Fibroblast of skin of abdomen (primary cell): ENCODE measurements at places on chromosomes 3 and 15.

DNA sequence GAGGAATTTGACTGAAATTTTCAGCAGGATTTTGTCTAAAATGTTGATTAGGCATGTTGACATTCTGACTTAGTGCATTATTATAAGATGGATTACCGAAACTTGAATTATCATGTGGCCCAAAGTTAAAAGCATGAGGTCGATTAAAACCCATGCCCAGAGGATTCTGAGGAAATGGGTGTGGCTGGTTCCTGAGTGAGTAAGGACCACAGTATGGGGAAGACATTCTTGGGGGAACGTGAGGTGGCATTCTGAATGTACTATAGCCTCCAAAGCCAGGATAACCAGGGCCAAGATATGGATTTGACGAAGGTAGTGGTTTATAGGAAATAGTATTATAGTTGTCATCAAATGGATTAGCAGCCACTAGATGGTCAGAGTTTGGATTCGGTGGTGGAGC, 38.7 kb upstream of the DNAAF4 start:
- no peak for DNase-seq

GRCh38 chr3:53218131-53218530, 37.7 kb downstream of the TKT start:
- DNase-seq: no peak

DNA sequence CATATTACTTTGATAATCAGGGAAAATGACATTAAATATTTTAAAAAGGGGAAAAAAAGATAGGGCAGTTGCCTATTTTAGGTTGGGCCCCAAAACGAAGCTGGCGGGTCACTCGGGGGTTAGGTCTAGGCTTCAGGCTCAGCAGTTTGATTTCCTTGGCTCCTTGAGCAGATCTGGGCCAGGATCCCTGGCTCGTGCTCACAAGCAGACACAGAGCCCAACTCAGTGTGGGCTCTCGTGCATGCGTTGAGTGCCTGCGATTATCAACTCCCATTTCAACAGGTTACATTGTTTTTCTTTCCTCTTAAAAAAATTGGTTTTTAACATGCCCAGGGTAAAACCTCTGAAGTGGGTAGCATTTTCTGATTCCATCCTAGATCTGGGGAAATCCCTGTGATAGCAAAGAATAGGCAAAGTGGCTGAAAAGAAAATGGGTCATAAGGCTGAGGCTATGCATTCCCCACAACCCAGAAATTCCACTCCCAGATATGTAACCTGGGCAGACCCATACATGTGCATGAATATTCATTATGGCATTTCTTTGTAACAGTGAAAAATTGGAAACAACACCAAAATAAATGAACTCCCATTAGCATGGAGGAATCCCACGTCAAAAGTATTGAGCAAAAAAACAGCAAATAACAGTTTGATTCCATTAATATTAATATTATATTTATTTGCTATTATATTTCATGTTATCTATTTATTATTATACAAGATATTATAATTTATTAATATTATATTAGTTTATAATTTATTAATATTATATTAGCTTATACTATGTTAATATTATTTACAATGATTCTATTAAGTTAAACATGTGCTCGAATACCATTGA, 27.8 kb downstream of the FAM43A start:
- DNase-seq: no peak

DNA sequence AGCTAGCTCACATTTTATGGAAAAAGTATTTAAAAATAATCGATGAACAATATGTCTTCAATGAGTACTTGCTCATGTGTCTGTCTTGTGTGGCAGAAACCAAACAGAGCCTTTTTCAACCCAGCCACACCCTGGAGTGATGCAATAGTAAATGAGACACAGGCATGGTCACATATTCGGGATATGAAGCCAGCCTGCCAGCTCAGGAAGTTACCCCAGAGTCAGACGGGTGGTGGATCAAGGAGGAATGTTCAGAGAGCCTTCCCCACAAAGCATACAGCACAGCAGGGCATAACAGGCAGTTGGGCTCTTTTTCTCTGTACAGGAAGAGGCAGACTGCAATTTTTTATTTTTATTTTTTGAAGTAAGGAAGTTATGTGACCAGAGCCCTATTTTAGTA, 27.3 kb downstream of the LARP6 start:
- DNase-seq: peak; percentile 82

DNA sequence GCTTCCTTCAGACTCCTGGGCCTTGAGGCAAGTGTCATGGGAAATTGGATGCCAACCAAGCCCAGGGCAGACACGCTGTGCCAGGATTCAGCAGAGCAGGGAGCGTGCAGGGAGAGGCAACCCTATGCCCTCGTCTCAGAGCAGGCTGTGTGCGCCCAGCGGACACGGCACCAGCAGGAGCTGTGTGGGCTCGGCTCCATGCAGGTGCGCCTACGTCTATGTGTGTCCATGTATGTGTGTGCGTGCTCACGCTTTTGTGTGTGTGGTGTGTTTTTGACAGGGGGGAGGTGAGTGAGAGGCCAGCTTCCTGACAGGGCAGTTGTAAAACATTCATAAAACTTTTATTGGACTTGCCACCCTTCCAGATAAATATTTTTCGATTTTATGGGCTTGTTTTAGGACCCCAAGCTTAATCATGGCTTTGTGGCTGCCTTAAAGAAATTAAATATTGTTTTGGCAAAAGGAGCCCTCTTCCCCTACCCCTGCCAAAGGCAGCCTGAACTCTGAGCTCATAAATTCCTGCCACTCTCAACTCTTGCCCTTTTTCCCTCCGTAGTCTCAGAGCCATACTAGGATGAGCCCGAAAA, 84.4 kb downstream of the DNAJB8 start:
- DNase-seq: no peak

GRCh38 chr3:187926620-187927019, 181.4 kb upstream of the BCL6 start:
- DNase-seq: no peak

DNA sequence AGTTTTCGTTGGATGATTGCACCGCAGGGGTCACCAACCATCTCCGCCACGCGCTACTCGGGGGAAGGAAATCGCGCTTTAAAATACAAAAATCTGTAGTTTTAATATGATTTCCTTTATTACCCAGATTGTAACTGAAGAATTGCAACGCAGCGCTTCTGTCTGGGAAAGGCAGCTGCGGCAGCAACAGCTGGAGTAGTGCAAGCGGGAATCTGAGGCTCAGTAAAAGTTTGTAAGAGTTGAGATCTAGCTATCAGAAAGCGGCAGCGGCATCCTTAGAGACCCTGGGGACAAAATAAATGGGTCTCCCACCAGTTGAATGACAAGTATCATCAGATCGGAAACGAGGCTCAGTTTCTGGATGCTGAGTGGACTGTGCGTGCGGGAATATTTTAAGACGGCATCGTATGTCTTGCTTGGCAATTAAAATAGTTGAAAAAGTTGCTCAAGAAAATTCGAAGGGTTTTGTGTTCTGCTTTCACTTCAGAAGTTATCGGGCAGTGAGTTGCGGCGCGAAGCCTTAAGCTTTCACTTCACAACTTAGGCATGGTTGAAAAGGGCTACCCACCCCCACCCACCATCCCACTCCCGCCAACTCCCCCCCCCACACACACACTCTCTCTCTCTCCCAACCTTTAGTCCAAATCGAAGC, 2.7 kb downstream of the MECOM start:
- no peak for DNase-seq

DNA sequence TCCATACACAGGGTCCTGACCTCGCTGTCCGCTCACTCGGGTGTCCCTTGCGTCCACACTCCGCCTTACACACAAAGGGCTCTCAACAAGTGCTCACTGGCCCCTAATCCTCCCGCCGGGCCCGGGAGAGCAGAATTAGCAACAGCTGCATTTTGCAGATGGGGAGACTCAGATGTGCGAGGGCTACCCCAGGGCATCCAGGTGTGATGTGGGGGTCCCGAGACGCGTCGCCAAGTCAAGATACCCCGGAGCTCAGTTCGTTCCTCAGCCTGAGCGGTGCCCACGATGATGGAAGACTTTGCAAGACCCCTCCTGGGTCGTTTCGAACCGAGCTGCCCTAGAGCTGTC, 14.9 kb upstream of the WNT7A start:
- DNase-seq: no peak

GRCh38 chr3:195153653-195154052, 117.3 kb downstream of the XXYLT1 start:
- DNase-seq: no peak

DNA sequence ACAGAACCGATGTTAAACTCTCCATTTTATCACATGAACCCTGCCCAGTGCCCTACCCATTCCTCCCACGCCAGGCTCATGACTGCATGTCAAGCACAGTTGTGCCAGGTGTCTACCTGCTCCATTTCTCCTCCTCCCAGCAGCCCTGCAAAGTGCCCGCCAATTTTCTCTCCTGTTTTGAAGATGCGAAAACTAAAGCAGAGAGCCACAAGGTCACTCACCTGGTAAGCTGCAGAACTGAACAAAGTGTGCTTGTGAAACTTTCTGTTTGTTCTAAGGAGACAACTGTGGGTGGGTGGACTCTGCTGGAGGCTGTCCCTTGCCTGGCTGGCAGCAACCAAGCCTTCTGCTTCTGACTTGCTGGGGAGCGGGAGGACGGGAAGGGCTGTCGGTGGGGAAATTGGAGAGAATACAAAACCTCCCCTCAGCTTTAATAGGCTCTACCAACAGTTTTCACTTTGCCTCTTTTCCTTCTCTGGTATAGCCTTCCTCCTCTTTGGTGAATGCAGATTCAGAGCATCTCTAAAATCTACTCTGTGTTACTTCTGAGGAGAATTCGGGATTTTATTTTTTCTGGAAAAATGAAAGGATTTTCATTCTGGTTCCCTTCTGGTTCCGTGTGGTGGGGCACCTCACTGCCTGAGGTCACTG, 23.0 kb downstream of the LIMD1 start:
- DNase-seq: no peak

DNA sequence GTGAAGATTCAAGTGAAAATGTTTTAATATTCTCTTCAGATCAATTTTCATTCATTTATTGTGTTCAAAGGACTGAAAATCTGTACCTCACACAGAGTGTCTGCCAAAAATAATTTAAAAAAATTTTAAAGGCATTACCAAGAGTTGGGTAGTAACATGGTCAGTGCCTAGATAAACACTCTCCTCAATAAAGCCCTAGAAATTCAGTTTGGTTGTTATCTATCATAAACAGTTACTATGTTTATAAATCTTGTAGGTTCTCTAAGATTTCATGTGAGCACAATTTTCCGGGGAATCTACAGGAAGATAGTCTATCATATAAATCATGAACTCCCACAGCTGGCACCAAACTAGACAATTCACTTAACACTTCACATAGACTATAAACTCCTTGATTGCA, 128.6 kb downstream of the GSK3B start:
- DNase-seq: no peak

DNA sequence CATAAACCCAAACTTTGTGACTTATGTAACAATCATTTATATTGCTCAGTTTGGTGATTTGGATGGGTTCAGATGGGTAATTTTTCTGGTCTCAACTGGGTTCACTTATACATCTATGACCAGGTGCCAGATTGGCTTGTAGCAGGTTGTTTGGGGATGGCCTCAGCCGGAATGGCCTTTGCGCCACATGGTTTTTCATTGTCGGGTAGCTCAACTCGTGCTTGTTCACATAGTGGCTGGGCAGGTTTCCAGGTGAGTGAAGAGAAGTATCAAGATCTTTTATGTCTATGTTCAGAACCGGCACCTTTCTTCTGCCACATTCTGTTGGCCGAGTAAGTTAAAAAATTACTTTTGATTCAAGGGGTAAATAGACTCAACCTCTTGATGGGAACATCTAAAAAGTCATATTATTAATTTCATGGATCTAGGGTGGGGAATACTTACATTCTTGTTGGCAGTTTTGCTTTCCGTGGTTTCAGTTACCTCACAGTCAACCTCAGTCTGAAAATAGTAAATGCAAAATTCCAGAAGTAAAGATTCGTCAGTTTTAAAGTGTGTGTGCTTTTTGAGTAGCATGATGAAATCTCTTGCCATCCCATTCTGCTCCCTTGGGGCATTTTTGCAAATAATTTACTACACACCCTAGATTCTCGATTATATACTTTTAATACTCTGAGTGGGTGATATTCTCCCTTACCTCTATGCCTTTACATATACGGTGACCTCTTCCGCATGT, 745.7 kb upstream of the CCDC54 start:
- peak; percentile 71 for DNase-seq

GRCh38 chr15:62483814-62484213, 318.7 kb upstream of the C2CD4B start:
- DNase-seq: peak; percentile 35

- DNase-seq: no peak
Observed at GRCh38 chr3:147513785-147514184, 104.6 kb downstream of the ZIC1 start.

DNA sequence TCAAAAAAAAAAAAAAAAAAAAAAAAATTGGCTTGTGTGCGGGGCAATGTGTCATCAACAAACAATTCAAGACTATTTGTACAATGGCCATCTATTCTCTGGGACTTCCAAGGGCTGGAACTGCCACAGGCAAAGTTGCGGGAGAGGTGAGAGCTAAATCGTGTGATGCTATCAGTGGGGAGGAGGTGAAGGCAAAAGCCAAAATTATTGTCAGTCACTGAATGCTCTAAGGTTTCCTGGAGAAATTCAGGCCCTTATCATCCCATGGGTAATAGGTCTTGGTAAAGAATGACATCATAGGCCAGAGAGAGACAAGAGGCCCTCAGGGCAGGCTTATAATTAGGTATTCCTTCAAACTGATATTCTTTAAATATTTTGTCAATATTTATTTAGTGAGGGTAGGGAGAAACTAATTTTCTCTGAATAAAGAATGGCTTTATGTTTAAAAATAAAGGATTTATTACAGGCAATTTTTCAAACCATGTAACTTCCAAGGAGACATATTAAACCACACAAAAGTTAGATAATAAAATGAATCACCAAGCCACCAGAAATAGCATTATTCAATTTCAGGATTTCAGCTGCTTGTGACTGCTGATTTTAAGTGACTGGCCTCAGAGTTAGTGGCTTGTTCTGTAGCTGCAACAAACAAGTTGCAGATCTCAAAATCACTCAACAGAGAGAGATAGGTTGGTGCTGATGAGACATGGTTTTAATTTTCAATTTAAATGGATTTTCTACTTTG, 226.3 kb upstream of the MRPL3 start:
- DNase-seq: peak; percentile 18

GRCh38 chr3:56055546-56055945, 412.7 kb downstream of the ERC2 start:
- no peak for DNase-seq

- DNase-seq: no peak
Observed at GRCh38 chr15:39767921-39768320, 14.7 kb downstream of the FSIP1 start.

DNA sequence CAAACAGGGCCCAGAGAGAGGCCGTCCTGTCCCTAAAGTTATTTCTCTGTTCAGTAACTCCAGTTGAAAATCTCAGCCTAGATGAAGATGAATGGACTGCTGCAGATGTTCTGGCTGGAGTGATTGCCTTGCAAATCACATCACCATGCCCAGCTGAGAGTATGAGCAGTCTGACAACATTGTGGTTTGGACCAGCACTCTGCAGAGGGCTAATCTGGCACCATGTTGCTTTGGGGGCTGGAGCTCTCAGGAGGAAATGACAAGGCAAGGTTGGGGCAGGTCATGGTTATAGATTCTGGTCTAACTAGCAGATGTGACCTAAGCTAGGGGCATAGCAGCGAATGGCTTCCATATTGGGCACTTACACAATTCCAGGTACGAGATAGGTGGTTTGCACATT, 314.2 kb downstream of the CLSTN2 start:
- no peak for DNase-seq
